AG09309 (cell line): ENCODE measurements at places on chromosomes 7 and 10.

DNA sequence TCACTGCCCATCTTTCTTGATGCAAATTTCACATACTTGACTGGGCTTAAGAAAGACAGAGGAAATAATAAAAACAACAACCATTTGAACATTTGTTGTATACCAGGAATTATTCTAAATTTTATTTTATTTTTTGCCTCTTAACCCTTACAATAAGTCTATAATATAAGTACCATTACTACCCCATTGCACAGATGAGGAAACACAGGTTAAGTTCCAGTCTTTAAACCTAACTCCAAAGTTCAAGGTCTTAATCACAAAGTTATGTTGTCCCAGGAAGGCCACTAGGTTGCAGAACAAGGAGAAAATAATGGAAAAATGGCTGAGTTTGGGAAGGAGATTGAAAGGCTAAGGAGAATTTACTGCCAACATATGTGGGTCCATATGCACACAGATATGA, 3.5 kb downstream of the FKBP14 start:
- no peak for DNase-seq

DNA sequence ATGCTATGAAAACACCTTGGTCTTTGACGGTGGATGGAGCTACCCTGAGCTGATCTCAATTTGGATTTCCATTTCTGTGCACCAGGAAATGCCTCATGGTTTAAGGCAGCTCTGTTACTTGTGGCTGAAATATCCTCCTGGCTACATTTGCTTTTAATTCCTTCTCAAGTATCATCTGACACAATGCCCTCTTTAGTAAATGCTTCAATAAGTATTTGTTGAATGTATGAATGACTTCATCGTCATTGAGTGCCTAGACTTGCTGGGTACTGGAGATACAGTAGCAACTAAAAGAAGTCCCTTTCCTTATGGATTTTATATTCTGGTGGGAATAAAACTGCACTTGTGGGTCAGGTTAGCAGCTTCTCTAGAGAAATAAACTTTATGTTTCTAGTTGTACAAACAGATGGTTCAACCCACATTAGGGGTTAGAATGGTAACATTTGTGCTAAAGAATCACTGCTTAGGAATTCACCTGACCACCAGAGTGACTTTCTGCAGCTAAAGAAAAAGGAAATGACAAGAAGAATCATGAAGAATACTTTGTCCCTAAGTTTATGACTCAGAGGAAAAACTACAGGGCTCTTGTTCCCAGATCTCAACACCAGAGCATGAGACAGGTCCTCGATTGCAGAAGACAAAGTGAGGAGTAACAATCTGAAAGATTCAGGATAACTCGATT, 21.8 kb upstream of the SMNDC1 start:
- no peak for DNase-seq

DNA sequence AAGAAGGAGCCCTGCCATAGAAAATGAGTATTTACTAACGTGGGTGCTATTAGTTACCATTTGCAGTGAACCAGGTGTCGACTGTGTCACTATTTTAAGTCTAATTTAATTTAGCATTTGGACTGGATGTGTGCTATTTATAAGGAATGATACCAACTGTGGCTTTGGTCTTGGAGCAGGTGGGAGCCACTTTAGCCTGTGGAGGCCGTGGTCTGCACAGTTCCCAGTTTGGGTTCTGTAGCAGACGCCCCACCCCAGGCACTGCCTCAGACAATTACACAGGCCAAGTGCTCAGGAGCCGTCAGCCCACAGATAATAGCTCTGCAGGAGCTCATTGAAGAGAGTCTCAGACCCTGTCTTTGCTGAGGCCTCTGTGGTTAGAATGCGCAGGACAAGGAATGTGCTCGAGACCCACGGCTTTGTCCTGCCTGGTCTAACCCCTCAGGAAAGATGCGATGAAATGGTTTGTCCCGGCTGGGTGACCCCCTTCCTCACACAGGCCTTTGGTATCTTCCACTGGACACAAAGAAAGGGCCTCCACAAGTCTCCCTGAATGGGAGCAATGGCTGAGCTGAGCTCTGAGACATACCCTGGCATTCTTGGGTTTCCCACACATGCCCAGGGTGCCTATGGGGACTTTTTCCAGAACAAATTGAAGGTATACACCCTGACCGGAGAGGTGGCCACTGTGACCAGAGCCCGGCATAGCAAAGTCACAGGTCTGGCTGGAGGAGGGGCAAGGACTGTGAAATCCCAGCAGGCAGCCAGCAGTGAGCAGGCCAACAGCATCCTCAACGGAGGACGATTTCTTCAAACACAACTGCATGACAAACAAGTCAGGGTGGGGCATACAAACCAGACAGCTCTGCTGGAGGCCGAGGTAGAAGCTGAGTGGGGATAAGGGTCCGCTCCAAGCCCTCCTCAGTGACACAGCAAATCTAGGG, 251.2 kb downstream of the ARHGAP12 start:
- DNase-seq: no peak

- DNase-seq: peak; percentile 97
These were observed 92.4 kb downstream of the WNT2 start for GRCh38 chr7:117230276-117231046.

DNA sequence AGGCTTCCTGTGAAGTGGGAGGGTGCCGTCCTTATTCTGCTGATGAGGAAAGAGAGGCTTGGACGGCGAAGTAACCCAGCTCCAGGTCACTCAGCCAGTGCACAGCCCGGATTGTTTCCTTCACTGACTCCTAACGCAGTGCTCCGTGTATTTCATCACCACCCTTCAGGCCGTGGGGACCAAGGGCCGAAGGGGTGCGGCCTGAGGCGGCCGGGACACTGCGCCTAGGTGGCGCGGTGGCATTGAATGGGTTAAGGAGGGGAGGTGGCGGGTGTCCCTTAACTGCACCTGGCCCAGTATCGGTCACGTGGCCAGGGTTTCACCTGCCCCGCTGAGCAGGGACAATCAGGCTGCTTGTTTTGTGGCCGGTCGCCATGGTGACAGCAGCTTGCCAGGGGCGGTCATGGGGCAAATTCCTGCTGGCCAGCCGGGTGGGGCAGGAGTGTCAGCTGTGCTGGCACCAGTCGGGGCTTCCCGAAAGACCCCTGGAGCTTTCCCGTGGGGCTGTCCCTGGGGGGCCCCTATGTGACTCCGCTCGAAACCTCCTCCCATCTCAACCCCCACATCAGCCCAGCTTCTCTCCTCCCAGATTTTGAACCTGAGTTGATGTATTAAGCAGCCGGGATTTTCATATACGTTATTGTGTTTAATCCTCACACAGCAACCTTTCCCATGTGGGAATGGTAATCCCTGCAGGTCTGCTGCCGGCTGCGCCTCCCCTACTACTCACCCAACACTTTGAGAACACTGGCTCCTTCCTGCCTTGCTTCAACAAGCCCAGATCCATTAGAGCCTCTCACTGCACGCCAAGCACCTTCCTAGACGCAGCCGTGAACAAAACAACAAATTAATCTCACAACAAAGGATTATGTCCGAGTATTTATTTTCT, 4.4 kb upstream of the ABHD11 start:
- no peak for DNase-seq

DNA sequence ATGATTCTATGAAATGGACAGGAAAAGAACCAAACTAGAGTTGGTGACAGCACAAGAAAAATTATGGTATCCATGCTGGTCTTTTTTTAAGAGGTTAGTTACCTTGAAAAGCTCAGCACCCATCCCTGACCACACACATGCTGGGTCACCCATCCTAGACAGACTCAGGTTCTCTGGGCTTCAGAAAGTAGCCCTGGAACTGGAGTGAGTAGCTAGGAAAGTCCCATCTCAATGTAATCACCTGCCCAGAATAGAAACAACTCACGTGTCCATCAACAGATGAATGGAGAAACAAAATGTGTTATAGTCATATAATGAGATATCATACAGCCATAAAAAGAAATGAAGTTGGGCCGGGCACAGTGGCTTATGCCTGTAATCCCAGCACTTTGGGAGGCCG, 37.0 kb downstream of the GSDME start:
- no peak for DNase-seq

GRCh38 chr10:27153329-27153728, 855 bp downstream of the YME1L1 start:
- no peak for DNase-seq

DNA sequence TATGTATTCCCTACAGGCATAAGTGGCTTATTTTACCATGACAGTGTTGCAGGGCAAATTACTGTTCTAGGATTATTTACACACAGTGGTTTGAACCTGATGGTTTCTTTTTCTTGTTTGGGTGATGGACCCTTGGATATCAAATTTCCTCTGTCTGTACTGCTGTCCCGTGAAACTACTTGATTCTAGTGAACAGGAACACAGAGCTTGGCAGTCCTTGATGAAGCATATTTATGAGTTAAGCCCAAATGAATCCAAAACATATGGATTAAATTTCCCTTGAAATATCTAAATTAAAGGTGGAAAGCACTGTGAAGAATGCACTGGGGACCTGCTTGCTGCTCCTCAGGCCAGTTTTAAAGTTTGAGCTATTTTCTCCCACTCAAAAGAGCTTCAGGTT, 635.3 kb downstream of the INHBA start:
- DNase-seq: no peak

DNA sequence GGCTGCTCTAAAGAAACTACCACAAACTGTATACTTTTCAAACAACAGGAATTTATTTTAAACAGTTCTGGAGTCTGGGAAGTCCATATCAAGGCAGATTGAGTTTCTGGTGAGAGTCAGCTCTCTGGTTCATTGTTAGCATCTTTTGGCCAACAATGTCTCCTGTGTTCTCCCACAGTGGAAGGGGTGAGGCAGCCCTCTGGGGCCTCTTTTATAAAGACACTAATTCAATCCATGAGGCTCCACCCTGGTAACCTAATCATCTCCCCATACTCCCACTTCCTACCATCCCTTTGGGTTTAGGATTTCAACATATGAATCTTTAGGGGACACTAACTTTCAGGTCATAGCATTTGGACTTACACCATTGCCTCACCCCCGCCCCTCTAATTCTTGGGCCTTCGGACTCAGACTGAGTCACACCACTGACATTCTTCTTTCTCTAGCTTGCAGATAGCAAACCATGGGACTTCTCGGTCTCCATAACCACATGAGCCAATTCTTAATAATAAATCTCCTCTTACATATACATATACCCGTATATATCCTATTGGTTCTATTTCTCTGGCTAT, 64.3 kb upstream of the ANTXRL start:
- DNase-seq: peak; percentile 2

- DNase-seq: no peak
These were observed 94.1 kb downstream of the HBP1 start for GRCh38 chr7:107262857-107263256.

DNA sequence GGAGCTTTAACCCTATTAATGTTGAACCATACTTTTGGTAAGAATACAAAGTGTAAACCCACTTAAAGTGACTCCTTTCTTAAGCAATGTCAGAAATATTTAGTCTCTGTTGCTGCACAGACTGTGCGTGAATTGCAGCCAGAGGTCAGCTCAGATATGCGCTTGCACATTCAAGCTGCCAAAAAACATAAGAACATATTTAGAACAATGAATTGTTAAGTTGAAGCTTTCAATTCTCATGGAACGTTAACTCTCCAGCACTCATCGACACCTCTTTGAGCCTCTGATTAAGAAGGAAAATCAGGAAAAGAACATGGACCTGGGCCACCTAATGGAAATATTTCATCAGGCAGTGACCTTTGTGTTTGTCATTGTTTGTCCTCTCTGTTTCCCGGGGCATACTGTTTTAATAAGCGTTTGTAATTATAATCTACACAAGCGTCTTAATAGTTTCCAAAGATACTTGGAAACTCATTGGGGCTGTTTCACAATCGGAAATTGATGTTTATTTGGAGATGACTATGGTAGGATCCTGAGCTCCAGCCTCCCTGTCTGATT, 193.0 kb upstream of the CELF2 start:
- peak; percentile 83 for DNase-seq

DNA sequence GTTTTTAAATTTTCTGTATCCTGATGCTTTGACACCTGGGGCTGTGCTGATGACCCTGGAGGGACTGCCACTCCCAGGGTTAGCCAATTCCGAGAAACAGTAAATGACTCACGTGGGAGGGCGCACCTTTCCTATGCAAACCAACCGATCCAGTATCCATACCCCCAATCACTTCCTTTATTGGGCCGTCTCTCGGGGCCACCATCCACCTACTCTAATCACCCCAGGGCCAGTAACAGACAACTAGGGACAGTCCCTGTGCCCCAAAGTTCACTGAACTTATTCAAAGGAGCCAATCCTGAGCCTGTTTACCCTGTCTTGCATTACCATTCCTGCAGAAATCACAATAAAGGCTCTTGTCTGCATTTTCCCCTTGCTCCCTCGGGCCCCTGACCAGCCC, 6.6 kb upstream of the LGI1 start:
- DNase-seq: no peak

- DNase-seq: no peak
These were observed 151.6 kb upstream of the STEAP4 start for GRCh38 chr7:88458279-88458678.

DNA sequence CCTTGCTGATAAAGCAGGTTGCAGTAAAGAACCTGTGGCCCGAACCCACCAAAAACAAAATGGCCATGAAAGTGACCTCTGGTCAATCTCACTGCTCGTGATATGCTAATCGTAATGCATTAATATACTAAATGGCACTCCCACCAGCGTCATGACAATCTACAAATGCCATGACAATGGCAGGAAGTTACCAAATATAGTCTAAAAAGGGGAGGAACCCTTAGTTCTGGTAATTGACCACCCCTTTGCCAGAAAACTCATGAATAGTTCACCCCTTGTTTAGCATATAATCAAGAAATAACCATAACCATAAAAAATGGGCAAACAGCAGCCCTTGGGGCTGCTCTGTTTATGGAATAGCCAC, 1139.4 kb upstream of the LRRN3 start:
- DNase-seq: no peak

GRCh38 chr10:13048762-13049161, 47.2 kb upstream of the CCDC3 start:
- DNase-seq: no peak

DNA sequence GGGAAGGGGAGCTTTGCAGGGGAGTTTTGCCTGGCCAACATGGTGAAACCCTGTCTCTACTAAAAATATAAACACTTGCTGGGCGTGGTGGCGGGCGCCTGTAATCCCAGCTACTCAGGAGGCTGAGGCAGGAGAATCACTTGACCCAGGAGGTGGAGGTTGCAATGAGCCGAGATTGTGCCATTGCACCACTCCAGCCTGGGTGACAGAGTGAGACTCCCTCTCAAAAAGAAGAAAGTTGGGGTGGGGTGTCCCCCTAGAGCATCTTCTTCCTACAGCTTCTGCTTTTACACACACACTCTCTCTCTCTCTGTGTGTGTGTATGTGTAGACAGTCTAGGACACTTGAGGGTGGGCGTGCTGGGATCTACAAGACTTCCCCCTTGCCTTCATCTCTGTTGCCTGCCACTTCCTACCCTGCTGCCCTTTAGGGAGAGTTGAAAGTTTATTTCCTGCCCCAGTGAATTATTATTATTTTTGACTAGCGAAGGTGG, 21.7 kb downstream of the PLAU start:
- no peak for DNase-seq

GRCh38 chr10:113066561-113067312, 116.7 kb downstream of the TCF7L2 start:
- DNase-seq: no peak

DNA sequence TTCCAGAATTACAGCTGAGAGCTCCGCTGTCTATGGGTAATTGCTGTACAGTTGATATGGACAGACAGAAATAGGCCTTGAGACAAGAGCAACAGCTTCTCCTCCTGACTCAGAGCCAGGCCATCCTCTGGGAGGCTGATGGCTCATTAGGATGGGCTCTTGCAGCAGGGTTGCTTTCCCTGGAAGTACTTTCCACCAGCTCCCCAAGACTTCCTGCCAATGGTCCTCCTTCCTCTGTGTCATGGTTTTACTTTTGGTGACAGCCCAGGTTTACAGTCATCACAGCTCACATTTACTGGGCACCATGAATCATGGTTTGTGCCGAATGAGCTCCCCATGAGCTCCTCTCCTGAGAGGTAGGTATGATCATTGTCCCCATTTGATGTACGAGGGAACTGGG, 131.8 kb downstream of the HECW1 start:
- DNase-seq: no peak
